Frontal cortex (tissue), 4 donors: ENCODE measurements at places on chromosomes 11 and 22.
A peak's percentile ranks its signal among the peaks of the same experiment; 100 is the strongest.

GRCh38 chr11:36729825-36730224, 131.8 kb upstream of the RAG2 start:
- DNase-seq = no peak

DNA sequence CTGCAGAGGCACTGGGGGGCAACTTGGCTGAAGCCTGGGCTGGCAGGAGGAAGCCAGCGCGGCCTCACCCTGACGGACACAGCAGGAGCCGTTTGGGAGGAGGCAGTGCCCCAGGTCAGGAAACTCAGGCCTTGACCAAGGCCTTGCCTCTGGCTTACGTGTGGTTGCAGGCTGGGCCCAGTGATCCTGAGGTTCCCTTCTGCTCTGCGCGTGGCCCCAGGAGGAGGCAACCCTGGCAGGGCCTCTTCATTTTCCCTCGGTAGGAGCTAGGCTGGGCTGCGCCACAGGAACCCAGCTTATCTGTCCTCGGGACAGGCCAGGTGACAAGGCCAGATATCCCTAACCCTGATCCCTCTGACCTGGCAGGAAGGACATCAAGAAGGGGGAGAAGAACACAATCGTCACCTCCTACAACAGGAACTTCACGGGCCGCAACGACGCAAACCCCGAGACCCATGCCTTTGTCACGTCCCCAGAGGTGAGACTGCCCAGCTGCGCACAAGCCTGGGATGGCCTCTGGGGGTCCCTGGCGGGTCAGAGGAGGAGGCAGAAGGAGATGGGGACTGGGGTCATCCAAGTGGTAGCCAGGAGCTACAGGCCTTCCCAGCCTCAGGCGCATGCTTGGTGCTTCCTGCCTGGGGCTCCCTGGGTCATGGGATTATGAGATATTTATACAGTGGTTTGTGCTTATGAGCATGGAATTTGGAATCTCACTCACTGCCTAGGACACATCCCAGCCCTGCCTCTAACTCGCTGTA, 20.6 kb downstream of the POLR3H start:
- DNase-seq = no peak

DNA sequence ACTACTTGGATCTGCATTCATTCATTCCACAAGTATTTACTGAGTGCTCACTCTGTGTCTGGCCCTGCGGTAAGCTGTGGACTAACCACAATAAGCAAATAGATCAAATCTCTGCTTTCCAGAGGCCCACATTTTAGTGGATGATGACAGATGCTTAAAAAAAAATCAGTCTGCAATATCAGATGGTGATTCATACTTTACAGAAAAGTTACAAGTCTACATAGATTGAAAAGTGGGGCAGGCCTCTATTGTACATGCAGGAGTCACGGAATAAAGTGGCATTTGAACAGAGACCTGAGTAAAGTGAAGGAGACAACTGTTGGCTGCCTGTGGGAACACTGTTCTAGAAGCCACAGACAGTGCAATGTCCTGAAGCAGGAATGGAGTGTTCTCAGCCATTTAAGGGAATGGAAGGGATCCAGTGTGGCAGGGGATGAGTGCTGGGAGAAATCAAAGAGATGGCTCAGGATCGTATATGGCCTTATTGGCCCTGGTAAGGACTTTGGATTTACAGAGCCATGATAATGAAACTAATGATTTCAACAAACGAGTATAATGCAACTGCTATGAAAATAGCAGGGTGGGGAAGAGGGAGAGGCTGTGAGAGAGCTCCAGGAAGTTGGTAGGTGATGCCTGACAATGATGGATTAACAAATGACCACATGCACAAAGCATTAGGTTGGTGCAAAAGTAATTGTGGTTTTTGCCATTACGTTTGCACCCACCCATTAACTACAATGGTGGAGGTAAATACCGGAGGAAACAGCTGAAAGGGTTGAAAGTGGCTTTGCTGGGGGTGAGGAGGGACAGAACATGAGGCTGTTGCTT, 31.1 kb downstream of the TMEM45B start:
- DNase-seq = no peak

GRCh38 chr11:78635814-78636506, 61.3 kb upstream of the NARS2 start:
- no peak for DNase-seq

DNA sequence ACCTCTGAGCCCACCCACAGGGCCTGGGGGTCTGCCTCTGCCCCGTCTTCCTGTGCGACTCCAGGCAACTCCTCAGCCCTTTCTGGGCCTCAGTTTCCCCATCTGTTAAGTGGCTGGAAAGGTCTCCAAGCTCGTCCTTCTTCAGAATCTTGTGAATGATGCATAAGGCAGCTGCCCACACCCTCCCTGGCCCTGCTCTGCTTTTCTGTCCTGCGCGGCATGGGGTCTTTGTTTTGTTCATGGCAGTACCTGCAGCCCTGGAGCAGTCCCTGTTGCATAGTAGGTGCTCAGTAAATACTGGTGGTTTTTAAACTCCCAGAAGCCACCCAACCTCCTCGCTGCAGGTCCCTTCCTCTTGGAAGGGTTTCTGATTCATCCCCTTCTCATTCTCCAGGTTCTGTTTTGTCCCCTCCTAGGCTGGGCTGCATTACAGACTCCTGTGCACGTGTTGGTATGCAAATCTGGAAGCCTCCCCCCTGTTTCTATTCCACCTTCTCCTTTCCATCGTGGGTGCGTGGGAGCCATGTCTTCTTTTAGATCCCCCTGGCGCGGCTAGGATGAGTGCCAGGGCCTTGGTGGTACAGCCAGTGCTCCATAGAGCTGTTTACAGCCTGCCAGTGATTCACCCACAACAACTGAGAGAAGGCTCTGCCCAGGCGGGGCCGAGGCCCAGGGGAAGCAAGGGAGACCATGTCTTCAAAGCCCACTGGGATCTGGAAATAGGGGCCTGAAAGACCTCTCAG, 19.3 kb upstream of the SYT7 start:
- no peak for DNase-seq

- peak; percentile 42 for DNase-seq
Observed at GRCh38 chr11:57527056-57527631, 3.4 kb downstream of the TIMM10 start.

- no peak for DNase-seq
Observed at GRCh38 chr22:20128902-20129746, 2.5 kb upstream of the ZDHHC8 start.

DNA sequence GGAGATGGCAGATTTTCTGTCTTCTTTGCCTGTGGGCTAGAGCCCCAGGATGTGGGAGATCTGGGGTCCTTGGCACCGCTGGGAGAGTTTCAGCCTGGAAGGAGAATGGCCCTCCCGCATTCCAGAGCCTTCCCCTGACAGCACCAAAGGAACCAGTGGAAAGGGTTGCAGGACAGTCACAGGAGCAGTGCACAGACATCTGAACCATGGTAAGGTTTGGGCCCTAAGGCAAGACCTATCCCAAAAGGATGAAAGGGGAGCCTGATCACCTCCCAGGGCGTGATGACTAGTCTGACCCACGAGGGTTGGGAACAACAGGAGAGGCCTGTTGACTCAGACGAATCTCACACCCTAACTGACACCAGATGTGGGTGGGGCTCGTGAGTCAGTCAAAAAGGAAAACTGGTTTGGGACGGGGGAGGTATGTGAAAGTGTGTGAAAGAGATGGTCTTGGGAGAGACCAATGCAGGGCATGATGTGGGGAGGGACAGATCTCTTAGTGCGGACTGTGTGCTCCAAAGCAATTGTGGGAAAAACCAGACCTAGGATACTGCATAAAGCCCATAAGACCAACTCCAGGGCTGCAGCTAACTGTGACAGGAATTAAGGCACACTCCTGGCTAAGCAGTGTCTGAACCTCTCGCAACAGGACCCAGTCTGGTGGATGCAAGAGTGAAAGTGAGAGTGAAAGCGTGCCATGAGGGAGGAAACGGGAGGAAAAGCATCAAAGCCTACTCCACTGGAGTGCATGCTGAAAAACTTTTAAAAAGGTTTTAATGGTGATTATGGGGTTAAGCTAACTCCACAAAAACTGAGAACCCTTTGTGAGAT, 39.1 kb upstream of the GLYAT start:
- DNase-seq = no peak

- DNase-seq = no peak
Observed at GRCh38 chr11:22775248-22775647, 54.4 kb downstream of the SVIP start.

DNA sequence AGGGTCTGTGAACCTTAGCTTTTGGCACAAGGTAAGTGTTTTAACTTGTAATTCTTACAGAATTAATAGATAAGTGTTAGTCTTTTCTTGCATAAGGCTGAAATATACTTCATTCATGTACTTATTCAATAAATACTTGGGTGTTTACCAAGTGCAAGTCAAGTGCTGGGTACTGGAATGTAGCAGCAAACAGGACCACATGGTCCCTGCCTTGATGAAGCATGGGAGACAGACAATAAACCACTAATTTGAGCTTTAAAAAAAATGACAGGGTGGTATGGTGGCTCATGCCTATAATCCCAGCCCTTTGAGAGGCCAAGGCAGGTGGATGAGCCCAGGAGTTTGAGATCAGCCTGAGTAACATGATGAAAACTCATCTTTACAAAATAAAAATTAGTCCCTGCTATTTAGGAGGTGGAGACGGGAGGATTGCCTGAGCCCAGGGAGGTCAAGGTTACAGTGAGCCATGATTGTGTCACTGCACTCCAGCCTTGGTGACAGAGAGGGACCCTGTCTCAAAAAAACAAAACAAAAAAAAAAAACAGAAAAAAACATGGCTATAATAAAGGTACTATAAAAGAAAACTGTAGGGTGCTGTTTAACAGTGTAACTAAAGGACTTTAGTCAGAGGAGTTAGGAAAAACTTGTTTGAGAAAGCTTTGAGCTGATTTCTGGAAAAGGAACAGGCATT, 11.1 kb downstream of the CCDC83 start:
- no peak for DNase-seq

DNA sequence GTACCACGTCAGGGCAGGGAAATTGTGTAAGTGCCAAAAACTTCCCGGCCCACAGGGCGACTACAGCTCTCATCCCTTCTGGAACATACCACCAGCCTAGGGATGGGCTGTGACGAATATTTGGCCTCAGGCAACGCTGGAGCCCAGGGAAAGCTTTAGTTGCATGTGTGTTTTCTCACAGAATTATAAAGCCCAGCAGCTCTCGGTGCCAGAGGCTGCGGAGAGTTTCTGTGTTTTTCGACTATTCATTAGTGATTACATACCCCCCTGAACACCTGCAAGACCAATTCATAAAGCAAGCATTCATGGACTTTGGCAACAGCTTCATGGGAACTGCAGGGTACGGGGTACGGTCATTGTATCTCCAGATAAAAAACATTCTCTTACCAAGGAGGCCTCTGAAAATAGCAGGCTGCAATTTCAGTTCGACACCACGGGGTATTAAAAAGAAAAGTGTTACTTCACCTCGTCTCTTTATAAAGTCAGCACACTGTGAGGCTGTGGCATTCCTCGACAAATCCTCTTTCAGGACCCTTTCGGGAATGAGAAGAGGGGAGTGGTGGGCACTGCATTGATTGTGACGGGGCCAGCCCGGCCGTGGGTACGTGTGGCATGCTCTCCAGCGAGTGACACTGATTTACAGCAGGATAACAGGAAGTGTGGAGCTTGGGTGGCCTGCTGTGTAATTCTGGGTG, 243.6 kb upstream of the SORL1-AS1 start:
- peak; percentile 8 for DNase-seq

GRCh38 chr11:124285610-124286344, 28.0 kb downstream of the OR8D1 start:
- no peak for DNase-seq

DNA sequence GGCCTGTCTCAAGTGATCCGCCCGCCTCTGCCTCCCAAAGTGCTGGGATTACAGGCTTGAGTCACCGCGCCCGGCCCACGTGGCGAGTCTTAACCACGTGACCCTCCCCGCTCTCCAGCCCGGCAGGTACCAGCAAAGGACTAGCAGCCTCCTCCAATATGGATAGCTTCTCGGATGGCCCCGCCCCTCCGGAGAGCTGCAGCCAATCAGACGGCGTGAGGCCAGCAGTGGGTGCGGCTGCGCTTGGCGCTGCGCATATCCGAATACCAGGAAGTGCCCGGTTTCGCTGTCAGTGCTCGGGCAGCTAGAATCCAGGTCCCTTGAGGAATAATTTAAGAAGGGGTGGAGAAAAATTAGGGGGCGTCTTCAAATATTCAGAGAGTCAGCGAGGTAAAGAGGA, 14.7 kb upstream of the PISD start:
- peak; percentile 89 for DNase-seq

DNA sequence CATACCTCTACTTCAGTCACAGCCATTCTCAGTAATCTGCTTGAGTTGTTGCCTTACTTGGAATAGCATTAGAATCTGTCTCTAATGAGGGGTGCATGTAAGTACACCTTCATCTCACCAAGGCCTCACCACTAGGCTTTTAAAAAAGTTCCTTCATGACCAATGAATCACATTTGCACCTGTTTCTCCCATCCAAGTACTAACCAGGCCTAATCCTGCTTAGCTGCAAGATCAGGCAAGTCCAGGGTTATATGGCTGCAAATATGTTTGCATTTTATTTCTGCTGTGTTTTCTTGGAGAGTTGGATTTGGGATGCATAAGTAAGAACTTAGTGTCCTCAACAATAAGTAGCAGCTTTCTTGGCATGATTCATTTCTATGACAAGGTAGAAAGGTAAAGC, 66.9 kb downstream of the BBOX1 start:
- no peak for DNase-seq

- no peak for DNase-seq
Observed at GRCh38 chr11:99148352-99148751, 127.6 kb downstream of the CNTN5 start.
